CD4-positive, alpha-beta T cell treated with Interleukin-4 for 4 hours (primary cell): ENCODE measurements at places on chromosomes 2 and 18.

DNA sequence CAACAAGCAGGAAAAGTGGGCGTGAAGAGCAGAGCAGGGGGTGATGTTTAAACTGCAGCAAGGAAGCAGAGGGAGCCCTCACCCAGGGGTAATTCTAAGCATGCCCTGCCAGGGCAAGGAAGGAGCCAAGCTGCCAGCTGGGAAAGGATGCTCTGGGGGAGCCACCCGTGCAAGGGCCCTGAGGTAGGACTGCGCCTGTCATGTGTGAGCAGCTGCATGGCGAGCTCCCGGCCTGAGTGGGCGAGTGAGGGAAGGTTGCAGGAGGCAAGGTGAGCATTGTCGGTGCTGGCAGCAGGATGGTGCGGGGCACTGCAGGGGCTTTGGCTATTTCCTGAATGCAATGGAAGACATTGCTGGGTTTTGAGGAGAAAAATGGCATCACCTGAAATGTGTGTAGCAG is 107.2 kb downstream of the COPS8 start:
- no peak for DNase-seq

GRCh38 chr18:76495006-76495370 is at the start of gene ZNF516:
TSS of gene ZNF516 (minus strand) at chr18:76495242. CDS start at chr18:76443054, 52,188 bp downstream.
- DNase-seq: no peak

DNA sequence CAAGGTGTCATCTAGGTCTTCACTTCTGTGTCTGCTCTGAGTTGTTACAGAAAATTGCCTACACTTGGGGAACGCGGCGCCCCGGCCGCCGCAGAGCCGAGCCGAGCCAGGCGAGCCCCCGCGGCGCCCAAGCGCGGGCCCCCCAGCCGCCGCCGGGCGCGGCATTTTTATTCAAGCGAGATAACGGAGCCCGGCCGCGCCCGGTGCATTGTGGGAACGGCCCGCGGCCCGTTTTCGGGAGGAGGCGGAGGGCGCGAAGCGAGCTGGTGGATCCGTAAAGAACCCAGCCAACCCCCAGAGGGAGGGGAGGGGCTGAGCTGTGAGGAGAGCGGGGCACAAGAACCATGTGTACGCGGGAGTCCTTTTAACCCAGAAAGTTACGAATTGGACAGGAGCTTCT is 191.8 kb downstream of the FTCDNL1 start:
- no peak for DNase-seq

DNA sequence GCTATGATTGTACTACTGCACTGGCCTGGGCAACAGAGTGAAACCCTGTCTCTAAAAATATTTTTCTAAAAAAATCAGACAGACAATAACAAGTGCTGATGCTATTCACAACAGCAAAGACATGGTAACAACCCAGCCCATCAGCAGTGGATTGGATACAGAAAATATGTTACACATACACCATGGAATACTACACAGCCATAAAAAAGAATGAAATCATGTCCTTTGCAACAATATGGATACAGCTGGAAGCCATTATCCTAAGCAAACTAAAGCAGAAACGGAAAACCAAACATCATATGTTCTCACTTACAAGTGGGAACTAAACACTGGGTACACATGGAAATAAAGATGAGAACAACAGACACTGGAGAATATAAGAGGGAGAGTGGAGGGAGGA is 19.9 kb downstream of the FAM161A start:
- DNase-seq: no peak

DNA sequence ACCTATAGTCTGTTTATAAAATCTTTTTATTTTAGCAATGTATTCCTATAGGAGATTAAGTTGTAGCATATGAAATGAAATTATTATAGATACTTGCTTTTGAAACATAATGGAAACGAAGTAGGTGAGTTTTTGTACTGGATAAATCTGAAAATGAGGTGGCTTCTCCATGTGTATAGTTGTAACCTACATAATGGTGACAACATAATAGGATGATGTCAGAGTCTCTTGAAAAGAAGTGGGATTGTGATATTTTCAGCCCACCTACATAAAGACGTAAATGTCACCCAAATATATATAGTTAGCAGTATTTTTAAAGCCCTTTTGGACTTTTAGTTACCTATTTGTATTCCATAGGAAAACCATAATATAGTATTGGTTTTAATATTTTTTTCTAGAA is 34.8 kb downstream of the FAM171B start:
- no peak for DNase-seq
